ENCODE measurements at places on chromosomes 7 and 10.

DNA sequence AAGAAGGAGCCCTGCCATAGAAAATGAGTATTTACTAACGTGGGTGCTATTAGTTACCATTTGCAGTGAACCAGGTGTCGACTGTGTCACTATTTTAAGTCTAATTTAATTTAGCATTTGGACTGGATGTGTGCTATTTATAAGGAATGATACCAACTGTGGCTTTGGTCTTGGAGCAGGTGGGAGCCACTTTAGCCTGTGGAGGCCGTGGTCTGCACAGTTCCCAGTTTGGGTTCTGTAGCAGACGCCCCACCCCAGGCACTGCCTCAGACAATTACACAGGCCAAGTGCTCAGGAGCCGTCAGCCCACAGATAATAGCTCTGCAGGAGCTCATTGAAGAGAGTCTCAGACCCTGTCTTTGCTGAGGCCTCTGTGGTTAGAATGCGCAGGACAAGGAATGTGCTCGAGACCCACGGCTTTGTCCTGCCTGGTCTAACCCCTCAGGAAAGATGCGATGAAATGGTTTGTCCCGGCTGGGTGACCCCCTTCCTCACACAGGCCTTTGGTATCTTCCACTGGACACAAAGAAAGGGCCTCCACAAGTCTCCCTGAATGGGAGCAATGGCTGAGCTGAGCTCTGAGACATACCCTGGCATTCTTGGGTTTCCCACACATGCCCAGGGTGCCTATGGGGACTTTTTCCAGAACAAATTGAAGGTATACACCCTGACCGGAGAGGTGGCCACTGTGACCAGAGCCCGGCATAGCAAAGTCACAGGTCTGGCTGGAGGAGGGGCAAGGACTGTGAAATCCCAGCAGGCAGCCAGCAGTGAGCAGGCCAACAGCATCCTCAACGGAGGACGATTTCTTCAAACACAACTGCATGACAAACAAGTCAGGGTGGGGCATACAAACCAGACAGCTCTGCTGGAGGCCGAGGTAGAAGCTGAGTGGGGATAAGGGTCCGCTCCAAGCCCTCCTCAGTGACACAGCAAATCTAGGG lies 251.2 kb downstream of the ARHGAP12 start:
- DNase-seq: no peak

- DNase-seq: no peak
Measured at GRCh38 chr7:34389332-34390078, 268.5 kb upstream of the NPSR1 start.

DNA sequence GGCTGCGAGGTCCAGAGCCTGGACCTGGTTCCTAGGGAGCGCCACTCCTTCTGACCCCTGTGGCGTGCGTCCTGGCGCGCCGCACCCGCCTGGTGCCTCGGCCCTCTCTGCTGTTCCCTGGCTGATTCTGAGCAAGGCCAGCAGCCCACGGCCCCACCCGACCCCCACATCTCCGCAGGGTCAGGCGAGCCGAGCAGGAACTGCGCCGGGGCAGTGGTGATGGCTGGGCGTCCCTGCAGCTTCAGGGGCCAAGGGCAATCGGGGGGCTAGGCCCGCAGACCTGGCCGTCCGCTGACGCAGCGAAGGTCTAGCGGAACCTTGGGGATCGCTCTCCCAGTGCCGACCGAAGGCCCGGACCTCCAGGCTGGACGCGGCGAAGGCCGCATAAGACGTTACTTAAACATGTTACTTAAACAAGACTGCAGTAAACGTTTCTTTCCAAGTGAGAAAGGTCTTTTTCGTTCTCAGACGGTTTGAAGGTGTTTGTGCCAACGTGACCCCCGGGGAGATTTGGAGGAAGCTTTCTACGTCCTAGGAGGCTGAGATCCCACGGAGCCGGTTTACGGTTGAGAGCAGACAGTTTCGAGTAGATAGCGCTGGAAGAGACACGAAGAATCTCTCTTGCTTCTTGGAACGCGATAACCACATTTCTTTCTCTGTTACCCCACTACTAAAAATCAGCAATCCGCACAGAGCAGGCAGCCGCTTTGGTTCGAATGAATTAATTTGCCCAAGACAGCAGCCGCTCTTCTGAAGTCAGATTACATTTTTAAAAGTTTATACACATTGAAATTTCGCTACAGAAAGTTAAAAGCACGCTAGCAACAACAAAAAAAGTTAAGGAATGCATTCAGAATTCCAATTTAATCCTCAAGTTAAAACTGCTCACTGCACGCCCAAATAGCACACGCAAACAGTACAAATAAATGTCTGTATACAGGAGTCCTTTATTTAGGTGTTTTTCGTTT lies 4.9 kb upstream of the NKX2-3 start:
- DNase-seq: no peak

GRCh38 chr7:135684136-135684535 lies 21.8 kb downstream of the STMP1 start:
- no peak for DNase-seq

GRCh38 chr10:96833220-96834001 lies 1.3 kb downstream of the LCOR start:
- no peak for DNase-seq

- no peak for DNase-seq
Measured at GRCh38 chr7:102120666-102121195, 165.9 kb upstream of the SH2B2 start.

DNA sequence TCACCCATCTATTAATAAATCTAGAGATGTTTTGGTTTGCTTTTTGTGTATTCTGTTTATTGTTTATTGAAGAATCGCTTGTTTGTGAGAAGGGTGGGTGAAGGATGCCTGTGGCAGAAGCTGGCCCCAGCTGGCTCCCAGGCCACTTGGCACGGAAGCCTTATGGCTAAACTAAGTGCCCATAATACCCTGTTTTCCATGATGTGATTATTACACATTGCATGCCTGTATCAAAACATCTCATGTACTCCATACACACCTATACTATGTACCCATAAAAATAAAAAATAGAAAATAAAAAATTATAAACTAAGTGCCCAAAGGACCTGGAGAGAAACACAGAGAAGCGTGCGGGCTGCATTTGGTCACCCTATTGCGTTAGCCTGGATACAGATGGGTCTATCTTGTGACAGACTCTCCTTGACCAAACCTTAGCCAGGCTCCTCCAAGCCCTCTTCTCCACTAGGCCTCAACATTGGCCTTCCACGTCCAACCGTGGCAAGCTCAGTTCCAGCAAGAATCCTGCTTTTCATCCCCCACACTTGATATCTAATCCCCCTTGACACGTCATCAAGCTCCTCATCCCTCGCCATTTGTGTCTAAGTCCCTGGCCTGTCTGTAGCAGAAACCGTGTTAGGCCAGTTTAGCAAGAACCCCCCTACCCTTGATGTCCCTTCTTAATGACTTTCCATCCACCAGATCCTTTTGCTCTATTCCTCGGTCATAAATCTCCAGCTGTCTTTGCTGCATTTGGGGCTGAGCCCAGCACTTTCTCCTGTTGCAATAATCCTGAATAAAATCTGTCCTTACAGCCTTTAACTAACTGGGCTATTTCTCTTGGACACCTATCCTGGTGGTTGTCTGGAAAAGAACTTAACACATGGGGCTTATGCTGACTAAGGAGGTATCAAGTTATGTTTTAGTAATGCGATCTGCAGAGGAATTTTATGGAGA lies 245.2 kb downstream of the TNS3 start:
- no peak for DNase-seq

GRCh38 chr7:111784296-111784695 lies 222.0 kb upstream of the IMMP2L start:
- no peak for DNase-seq

- DNase-seq: no peak
Measured at GRCh38 chr7:69192134-69192533, 406.1 kb upstream of the AUTS2 start.

GRCh38 chr7:137423321-137423720 lies 79.8 kb upstream of the PTN start:
- DNase-seq: no peak

DNA sequence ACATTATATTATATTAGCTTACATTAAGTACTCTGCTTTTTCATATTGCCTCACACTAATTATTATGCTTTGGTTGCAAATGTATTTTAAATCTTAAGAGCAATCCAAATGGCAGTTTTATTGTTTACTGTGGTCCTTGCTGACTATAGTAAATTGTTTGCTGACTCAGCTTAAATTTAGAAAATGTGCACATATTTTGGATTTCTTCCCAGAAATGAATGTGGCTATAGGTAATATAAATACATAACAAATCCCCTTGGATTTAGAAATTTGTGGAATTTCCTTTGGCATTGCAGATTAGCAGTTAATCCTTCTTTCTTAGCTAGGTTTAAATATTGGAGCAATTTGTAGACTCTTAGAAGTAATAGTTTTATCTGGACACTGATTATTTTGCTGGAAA lies 565.8 kb downstream of the NRG3 start:
- DNase-seq: no peak

- DNase-seq: no peak
Measured at GRCh38 chr7:148962823-148963582, 65.3 kb downstream of the PDIA4 start.

DNA sequence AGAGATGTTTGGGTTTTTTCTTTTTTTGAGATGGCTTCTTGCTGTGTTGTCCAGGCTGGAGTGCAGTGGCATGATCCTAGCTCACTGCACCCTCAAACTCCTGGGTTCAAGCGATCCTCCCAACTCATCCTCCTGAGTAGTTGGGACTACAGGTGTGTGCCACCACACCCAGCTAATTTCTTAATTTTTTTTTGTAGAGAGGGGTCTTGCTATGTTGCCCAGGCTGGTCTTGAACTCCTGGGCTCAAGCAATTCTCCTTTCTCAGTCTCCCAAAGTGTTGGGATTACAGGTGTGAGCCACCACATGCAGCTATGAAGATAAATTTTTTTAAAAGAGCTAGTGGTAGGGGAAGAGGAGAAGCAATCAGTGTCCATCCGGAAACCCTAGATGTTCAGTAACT lies 56.8 kb downstream of the CLIP2 start:
- DNase-seq: no peak

GRCh38 chr7:30874656-30875302 lies 36.9 kb upstream of the AQP1 start:
- no peak for DNase-seq

DNA sequence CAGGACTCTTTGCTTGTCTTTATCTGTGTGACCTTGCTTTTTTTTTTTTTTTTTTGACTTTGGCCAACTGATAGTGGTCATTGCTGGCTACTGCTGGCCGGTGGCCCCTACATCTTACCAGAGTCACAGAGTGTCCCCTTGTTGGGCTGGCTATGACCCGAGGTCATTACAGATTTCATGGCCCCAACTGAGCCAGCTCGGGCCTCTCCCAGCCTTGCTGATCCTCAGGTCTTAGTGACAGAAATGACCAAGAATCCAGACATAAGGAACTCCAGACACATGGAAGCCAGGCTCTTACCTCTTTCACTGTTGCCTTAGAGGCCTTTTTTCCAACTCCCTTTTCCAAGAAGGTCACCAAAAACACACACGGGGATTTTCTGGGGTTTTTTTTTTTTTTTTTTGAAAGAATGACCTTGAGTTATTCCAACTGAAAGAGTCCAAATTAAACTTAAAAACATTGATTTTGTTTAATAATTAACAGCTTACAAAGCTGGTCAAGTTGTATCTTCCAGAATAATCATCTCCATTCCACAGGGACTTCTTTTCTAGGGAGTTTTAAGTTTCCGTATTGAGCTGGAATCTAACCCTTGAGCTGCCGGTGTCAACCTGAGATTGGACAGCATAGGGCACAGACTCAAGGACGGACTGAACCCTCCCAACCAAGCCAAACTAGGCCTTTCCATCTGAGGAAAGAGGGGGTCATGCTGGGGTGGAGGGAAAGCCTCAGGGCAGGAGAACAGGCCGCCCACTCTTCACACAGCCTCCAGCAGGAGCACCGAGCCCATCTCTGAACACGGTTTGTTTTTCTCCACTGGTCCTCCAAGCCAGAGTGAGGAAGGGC lies 43.8 kb downstream of the PIK3AP1 start:
- DNase-seq: no peak

- no peak for DNase-seq
Measured at GRCh38 chr7:15199482-15199881, 296.9 kb upstream of the DGKB start.

- DNase-seq: no peak
Measured at GRCh38 chr7:113628948-113629847, 289.6 kb downstream of the PPP1R3A start.

DNA sequence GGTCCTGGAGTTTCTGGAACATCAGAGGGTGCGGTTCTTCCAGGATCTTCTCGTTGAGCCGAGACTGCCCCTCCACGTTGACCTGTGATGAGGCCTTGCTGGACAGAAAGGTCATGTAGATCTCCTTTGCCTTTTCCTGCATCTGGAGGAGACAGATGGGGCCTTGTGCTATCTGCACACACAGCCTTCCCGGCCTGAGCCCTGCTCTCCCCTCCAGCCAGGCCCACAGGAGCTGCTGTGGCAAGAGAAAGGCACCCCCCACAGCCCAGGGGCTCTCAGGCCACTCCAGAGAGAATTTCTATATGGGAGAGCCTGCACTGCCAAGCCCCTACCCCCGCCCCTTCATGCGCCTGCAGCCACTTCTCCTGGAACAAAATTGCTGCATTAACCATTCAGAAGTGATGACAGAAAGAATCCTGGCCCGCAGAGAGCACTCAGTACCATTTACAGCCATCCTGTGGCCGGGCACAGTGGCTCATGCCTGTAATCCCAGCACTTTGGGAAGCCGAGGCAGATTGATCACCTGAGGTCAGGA lies 26.9 kb downstream of the RGS10 start:
- no peak for DNase-seq

DNA sequence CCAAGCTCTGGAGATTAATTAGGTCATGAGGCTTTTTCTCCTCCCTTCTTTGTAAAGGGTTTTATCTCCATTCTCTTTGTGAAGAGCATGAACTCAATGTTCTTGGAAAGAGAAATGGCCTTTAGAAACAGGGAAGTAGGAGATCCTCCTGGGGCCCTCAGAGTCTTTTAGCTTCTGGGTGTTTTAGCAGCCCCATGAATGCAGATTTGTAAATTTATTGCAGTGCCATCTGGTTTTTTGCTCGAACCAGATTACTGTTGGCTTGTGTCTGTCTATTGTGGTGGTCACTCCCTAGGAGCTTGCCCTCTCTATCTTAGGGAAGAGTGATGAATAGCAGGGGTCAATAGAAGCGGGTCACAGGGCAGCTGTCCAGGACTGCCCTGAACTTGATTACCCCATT lies 110.6 kb downstream of the BTRC start:
- DNase-seq: no peak

DNA sequence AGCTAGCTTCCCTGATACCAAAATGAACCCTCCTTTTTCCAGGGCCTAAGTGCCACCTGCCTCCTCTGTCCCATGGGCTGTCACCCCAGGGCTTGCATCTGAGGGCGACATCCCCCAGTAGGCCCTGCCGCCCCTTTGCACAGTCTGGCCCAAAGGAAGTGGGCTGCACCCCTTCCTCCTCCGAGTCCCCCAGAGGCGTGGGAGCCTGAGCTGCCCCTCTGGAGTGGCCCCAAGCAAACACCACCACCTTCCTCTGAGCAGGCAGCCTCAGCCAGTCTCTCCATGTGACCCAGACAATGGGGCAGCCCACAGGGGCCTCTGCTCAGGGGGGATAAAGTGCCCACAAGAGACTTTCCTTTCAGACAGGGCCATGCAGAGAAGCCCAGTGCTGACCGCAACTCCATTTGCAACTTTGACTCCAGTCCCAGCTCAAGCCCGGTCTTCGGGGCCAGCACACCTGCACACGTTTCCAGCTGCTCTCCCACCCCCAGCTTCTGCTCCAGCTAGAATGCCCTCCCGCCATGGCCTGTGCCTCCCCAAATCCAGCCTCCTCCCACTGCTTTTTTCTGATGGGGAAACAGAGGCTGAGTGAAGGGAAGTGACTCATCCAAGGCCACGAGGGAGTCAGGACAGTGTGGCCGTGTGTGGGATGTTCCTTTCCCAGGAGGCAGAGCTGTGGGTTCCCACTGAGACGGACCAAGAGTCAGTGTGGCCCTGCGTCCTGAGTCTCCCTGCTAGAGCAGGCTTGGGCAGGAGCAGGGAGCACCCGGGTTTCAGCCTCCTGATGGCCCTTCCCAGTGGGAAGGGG lies 111.9 kb downstream of the ZMIZ1 start:
- DNase-seq: no peak

Measured in stimulated activated CD8-positive, alpha-beta memory T cell treated with anti-CD3 and anti-CD28 coated beads, Interleukin-7, amount 100 ng/mL, for 1 hour (primary cell).